ENCODE measurements at places on chromosomes 2 and 18. TPM values are rescaled to one million over a fixed set of nuclear protein-coding genes. Genes with fewer than 3 reads are reported as not detected.

The PID1 gene
- 41.3 TPM for total RNA-seq

The SCYGR7 gene
- total RNA-seq = not detected

DNA sequence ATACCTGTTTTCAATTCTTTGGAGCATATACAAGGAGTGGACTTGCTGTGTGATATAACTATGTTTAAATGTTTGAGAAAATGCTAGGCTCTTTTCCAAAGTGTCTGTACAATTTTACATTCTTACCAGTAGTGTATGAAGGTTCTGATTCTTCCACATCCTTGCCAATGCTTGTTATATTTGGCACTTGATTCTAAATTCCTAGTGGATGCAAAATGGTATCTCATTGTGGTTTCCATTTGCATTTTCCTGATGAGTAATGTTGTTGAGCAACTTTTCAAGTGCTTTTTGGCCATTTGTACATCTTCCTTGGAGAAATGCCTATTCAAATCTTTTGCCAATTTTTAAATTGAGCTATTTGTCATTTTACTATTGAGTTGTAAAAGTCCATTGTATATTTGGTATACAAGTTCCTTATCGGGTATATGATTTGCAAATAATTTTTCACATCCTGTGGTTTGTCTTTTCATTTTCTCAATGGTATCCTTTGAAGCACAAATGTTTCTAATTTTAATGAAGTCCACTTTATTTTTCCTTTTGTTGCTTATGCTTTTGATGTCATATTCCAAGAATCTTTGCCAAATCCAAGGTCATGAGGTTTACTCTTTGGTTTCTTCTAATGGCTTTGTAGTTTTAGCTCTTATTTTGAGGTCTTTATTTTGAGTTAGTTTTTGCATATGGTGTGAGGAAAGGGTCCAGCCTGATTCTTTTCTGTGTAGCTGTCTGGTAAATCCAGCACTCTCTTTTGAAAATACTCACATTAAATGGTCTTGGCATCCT lies 33.2 kb upstream of the CWC22 start:
- no peak for DNase-seq

GRCh38 chr2:225534697-225535096 lies 135.2 kb downstream of the NYAP2 start:
- DNase-seq = no peak

DNA sequence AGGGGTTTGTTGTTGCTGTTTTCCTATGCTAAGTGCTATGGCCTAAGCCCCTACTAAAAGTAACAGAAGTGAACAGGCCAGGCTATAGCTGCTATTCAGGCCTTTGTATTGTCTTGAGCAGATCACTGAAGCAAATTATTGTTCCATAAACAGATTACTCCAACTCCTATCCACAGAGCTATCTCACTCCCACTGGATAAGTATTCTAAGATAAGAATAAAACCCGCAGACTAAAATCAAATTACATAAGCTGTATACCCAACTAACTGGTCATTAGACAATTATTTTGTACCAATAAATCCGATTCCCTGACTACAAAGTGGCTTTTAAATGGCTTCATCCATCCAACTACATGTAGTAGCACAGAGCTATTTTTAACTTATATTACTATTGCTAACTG lies 74.3 kb downstream of the THADA start:
- DNase-seq = no peak

All from lung (tissue), 17 donors.